AG04449 (cell line): ENCODE measurements at places on chromosomes 7 and 10.

DNA sequence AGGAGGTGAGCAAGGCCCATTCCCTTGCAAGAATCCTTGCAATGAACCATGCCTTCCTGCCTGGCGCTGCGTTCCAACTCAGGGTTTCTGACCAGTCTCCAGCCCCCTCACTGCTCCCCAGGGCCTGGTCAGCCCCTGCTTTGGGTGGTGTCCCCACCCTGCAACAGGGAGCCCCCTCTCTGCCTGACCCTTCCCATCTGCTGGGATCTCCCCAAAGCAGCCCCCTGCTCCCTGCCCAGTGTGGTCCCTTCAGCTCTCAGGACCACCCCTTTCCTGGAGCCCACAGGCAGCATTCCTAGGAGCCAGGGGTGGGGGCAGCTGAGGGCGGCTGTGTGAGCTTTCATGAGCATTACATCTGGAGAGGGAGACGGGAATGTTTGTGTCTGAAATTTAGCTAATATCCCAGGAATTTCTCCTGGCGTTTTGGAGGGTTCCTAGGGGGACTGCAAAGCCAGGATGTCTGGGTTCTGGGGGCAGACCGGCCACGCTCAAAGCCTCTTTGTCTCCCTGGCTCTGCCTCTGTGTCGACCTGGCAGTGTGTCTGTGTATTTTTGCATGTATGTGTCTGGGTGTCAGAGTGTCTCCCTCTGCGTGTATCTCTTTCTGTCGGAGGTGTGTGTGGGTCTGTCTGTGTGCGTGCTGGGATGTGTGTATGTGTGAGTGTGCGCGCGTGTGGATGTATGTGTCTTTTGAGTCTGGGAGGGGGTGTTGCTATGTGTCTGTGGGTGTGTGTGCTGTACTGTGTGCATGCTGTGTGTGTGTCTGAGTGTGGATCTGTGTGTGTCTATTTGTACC lies 300.5 kb upstream of the ZMIZ1 start:
- no peak for DNase-seq

- no peak for DNase-seq
These were observed 28.4 kb downstream of the SBDS start for GRCh38 chr7:66967029-66967428.

DNA sequence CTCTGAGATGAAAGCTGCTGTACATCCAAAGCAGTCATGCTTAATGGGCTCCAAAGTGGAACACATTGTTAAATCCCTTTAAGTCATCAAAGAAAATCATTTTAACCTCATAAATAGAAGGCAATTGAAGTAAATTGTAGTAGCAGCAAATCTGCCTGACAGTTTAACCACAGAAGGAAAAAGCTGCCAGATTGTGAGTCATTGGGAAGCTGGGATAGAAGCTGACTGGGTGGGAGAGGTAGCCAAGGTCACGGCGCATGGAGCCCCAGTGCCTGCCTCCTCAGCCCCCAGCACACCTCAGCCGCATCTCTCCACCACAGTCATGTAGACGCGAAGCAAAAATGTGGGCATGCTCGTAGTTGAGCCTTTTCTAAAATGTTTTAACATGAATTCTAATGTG lies 44.0 kb downstream of the TARP start:
- no peak for DNase-seq

GRCh38 chr10:33773253-33773573 lies 438.7 kb upstream of the NRP1 start:
- no peak for DNase-seq

DNA sequence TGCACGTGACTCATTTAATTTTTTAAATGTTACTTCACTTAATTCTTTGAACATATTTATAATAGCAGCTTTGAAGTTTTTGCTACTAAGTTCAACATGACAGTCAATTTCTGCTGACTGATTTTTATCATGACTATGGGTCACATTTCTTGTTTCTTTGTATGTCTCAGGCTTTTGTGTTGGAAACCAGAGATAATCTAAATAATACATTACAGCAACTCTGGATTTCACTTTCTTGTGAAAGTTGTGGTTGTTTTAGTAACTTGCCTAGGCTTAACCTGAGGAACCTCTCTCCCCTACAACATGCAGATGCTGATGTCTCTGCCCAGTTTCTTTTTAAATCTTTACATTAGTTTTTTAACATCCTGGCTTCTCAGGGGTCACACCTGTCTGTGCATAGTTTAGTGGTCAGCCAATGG lies 180.8 kb downstream of the CCDC71L start:
- no peak for DNase-seq

DNA sequence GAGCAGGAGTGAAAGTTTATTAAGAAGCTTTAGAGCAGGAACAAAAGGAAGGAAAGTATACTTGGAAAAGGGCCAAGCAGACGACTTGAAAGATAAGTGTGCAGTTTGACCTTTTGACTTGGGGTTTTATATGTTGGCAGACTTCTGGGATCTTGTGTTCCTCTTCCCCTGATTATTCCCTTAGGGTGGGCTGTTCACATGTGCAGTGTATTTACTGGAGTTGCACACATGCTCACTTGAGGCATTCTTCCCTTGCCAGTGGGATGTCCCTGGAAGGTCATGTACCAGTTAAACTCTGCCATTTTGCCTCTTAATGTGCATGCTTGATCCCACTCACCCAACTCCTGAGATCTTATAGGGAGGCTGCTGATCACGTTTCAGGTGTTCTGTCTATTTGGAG lies 23.4 kb upstream of the ARHGAP12 start:
- no peak for DNase-seq

GRCh38 chr10:9097206-9097990 lies 1042.9 kb downstream of the GATA3 start:
- no peak for DNase-seq

DNA sequence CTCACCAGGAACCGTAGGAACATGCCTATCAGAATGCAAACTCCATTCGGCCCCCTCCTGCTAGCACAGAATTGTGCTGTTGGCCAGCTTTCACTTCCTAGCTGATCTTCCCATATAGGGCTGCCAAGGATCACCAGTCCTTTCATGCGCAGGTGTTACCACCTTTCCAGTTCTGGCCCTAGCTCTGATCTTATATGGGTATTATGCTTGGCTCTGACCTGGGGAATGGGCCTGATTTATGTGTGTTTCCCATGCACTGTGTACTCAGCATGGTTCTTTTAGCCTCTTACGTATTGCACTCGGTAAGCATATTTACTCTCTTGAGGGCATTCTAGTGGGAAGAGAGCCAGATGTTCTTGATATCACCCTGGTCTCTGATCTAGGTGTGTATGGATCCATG lies 11.1 kb downstream of the SLC35G1 start:
- no peak for DNase-seq

DNA sequence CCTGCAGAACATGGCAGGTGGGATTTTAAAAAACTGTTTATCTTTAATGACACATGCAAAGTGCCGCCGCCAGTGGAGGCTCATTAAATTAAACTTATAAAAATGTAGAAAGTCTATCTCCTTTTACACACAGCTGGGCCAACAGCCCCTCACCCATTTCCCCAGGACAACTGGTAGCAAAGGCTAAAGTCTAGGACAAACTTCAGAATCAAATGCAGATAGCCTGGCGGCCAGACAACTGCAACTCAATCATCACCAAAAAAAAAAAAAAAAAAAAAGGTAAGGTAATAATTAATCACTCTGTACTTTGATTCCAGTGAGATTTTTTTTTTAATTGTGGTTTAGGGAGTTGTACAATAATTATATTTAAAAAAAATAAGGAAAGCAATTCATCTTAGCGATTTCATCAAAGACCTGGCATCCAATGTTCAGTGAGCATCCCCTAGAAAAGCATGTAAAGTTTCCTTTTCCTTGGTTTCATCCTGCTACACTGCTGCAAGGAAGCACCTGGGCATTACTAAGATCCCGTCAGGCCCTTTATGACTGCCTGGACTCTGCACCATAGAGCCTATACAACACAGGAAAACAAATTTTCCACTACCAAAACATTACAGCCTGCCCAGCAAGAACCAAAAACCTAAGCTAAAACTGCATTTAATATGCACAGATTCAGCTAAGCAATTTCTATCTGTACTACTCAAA lies 98.5 kb downstream of the GRB10 start:
- DNase-seq = no peak

GRCh38 chr10:73788864-73789658 lies 3.7 kb downstream of the ZSWIM8 start:
- no peak for DNase-seq

DNA sequence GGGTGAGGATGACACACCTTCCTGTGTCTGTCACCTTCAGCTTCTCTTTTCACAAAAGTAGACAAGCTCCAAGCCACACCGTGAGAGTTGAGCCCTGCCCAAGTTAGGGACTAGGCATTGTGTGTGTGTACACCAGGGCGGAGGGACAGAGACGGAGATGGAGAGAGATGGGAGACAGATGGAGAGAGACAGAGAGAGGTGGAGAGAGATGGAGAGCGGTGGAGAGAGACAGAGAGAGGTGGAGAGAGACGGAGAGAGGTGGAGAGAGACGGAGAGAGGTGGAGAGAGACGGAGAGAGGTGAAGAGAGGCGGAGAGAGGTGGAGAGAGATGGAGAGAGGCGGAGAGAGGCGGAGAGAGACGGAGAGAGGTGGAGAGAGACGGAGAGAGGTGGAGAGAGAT lies 207.0 kb downstream of the DNAJB6 start:
- DNase-seq = no peak

GRCh38 chr10:42691361-42692120 lies 53.2 kb upstream of the ZNF33B start:
- DNase-seq = no peak

GRCh38 chr10:43383204-43383971 lies 12.0 kb downstream of the FXYD4 start:
- no peak for DNase-seq

- no peak for DNase-seq
These were observed 175.5 kb upstream of the KLF6 start for GRCh38 chr10:3960496-3960895.

- DNase-seq = no peak
These were observed 55.3 kb downstream of the PPP1R9A start for GRCh38 chr7:94962661-94963060.

GRCh38 chr7:48052748-48053147 lies 17.4 kb downstream of the C7orf57 start:
- DNase-seq = no peak

- DNase-seq = no peak
These were observed 265.2 kb upstream of the PHF14 start for GRCh38 chr7:10708447-10708846.

GRCh38 chr7:25196132-25196896 lies 32.0 kb downstream of the NPVF start:
- no peak for DNase-seq

- DNase-seq = no peak
These were observed 20.6 kb upstream of the CABCOCO1 start for GRCh38 chr10:61642150-61642571.

DNA sequence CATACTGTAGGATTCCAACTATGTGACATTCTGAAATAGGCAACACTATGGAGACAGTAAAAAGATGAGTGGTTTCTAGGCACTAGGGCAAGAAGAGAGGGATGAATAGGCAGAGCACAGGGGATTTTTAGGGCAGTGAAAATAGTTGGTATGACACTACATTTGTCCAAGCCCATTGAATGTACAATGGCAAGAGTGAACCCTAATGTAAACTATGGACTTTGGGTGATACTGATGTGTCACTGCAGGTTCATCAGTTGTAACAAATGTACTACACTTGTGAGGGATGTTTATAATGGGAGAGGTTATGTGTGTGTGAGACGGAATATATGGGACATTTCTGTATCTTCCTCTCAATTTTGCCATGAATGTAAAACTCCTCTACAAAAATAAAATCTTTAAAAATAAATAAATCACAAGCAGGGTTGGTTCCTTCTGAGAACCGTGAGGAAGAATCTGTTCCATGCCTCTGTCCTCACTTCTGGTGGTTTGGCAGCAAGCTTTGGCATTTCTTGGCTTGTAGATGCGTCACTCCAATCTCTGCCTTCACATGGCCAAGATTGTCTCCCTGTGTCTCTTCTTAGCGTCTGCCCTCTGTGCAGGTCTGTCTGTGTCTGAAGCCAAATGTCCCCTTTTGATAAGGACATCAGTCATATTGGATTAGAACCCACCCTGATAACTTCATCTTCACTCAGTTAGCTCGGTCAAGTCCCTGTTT lies 83.1 kb upstream of the AGBL3 start:
- DNase-seq = no peak

DNA sequence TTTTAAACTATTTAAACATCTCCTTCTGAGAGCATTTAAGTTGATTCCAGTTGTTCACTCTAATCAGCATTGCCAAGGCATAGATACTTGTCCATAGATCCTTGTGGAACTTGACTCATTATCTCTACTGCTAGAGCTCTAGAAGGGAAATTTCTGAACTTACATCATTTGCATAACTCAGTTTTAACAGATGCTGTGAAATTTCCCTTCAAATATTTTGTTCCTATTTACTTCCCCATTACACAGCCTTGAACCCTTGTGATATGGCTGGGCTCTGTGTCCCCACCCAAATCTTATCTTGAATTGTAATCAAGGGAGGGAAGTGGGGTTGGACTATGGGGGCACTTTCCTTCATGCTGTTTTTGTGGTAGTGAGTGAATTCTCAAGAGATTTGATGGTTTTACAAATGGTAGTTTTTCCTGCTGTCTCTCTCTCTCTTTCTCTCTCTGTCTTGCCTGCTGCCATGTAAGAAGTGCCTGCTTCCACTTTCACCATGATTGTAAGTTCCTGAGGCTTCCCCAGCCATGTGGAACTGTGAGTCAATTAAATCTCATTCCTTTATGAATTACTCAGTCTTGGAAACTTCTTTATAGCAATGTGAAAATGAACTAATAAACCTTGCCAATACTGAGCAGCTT lies 25.4 kb downstream of the INSIG1 start:
- DNase-seq = no peak

GRCh38 chr10:25017661-25018060 lies 1.2 kb downstream of the THNSL1 start:
- DNase-seq = no peak

GRCh38 chr10:104324931-104325330 lies 13.3 kb downstream of the ITPRIP start:
- no peak for DNase-seq

DNA sequence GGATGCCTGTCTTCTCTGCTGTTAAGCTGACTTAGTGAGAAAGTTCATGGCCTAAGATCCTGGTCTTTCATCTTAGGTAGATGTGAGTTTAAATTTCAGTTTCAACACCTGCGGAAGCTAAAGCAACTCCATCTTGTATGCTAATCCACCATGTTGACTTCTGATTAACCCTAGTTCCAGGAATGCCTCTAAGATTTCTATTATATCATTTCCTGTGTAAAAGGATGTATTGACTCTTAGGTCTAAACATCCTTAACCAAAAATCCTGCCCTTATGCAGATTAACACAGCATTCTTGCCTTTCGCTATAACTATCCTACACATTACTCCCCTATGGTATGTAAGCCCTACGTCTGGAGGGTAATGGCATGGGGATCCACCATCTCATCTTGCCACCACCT lies 94.4 kb upstream of the CCDC6 start:
- DNase-seq = no peak

- no peak for DNase-seq
These were observed 1.3 kb upstream of the LRRC18 start for GRCh38 chr10:48940958-48941357.
